ENCODE measurements at places on chromosomes 7 and 10.

GRCh38 chr7:152590481-152590880 lies 85.5 kb downstream of the XRCC2 start:
- DNase-seq = no peak

GRCh38 chr10:69474742-69475432 lies 23.6 kb downstream of the TSPAN15 start:
- peak; percentile 82 for DNase-seq

DNA sequence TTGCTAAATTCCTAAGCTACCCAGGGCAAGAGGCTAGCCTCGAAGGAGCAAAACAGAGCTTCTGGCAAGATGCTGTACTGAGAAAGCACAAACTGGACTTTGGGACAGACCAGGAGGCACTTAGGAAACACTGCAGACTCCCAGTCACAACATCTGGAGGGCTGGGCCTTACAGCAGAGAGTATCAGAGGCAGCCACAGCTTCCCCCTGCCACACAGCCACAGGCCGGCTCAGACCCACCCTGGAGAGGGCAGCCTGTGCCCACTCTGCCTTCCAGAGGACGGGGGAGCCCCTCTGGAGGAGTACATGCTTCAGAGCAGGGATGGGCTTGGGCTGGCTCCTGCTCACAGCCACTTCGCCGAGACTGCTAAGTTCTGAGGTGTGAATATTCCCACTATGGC lies 17.4 kb downstream of the ESYT2 start:
- DNase-seq = no peak

DNA sequence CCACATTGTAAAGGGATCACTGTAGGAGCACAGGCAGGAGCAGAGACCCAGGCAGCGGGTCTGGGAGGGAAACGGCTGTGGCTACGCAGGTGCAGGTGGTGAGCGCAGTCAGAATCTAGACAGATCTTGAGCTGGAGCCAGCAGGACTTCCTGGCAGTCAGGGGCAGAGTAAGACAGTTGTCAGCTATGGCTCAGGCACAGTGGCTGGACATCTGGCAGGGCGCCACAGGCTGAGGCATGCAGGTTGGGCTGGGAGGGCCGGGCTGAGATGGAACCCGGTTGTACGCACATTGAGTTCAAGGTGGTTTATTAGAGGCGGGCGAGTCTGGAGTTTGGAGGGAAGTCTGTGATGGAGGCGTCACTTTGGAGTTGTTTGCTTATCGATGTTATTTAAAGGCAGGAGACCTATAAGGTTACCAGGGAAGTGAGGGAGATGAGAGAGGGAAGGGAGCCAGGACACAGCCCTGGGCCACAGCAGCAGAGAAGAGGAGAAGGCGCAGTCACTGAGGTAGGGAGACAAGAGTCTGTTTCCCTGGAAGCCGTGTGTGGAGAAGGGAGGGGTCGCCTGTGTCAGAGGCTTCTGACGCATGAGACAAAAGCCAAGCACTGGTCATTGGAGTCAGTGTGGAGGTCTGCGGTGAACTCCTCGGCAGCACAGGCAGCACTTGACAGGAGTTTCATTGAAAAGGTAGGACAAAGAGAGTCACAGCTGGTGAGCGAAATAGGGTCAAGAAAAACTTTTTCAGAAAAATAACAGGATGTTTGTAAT lies 73.8 kb downstream of the LANCL2 start:
- DNase-seq = no peak

GRCh38 chr7:6023974-6024435 lies 7.2 kb upstream of the ANKRD61 start:
- no peak for DNase-seq

- DNase-seq = peak; percentile 53
Measured at GRCh38 chr10:99612167-99612831, 7.9 kb downstream of the SLC25A28 start.

GRCh38 chr10:63664341-63664885 lies 143.2 kb downstream of the REEP3 start:
- DNase-seq = no peak

GRCh38 chr10:124125305-124126116 lies 32.1 kb upstream of the CHST15 start:
- peak; percentile 40 for DNase-seq

GRCh38 chr10:69679736-69680135 lies 49.7 kb downstream of the FAM241B start:
- no peak for DNase-seq

DNA sequence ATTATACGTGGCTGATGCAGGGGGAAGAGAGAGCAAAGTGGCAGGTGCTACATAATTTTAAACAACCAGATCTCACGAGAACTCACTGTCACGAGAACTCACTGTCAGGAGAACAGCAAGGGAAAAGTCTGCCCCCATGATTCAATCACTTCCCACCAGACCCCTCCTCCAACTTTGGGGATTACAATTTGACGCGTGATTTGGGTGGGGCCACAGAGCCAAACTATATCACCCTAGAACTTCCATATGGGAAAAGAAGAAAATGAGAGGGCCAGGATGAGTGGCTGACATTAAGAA lies 15.8 kb downstream of the EZH2 start:
- no peak for DNase-seq

- DNase-seq = no peak
Measured at GRCh38 chr10:27611744-27612550, 107.8 kb downstream of the RAB18 start.

GRCh38 chr10:598415-599170 lies 90.9 kb downstream of the DIP2C start:
- DNase-seq = peak; percentile 98

DNA sequence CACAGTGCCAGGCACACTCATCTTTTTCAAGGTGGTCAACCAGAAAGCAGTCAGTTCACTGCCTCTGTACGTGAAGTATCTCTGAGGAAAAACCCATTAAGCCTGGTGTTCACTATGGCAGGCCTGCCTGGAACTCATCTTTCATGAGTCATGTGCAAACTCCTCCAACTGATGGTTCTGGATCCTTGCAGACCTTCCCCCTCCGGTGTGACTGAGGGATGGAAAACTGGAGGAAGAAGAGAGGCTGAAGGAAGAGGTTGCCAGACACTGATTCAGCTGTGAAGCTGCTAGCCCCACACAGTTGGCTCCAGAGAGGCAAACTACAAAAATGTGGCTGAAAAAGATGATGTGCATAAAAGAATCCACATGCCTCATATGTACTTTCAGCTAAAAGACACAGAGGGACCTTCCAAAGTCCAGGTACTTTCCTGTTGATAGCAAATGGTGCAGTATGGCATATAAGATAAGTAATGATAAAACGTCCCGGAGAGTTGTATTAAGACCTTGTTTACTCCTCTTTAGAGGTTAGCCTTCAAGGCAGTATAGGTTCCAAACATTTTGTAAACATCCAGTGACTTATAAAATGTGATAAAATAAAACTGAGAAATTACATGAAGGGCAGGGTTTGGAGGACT lies 2.7 kb downstream of the CYP3A5 start:
- peak; percentile 6 for DNase-seq

DNA sequence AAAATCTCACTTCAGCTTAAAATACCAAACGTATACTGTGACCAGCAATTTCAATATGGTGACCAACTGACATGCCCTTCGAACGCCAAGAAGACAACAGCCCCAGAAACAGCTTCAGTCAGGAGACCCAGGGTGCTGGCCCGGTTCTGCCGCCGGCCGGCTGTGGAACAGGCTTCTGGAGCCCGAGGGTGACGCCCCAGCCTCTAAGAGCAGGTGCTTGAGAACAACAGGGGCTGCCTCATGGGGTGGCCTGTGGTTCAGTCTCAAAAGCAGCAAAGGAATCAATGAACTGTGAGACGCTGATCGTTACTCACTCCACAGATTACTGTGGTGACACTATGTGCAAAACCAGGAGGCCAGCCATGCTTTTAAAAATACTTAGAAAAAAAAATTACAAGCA lies 17.3 kb downstream of the GPER1 start:
- DNase-seq = no peak

DNA sequence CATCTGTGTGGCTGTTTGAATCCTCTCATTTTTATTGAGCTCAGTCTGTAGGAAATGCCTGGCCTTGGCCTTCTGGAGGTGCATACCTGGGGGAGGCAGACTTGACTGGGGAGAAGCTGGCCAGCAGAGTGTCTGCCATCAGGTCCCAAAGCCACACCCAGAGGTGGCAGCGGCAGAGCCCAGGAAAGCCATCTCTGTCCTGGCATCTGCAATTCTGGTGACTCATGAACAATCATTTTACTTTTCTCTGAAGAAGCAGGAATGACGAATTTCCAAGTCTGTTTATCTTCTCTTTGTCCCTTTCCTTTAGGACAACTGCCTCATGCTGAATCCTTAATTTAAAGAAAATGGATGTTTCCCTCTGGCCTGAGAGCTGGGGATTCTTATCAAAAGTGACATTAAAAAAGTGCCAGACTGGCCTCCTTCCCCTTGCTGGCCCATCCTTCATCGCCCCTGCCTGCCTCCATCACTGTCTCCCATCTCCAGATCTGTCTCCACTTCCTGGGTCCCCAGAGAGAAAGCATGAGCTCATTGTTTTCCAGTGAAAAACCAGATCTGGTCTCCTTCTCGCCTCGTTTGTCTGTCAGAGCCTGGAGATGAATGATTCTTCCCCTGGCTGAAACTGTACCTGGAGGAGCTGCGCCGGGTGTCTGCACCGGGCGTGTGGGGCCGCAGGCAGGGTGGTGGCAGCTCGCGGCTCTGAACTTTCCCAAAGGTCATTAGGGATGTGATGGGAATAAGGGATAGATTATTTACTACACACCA lies 124.5 kb downstream of the TMEM178B start:
- DNase-seq = peak; percentile 13

- DNase-seq = no peak
Measured at GRCh38 chr10:125095776-125096175, 64.6 kb downstream of the CTBP2 start.

- no peak for DNase-seq
Measured at GRCh38 chr10:95464280-95464679, 96.9 kb downstream of the SORBS1 start.

GRCh38 chr7:84399661-84400060 lies 205.1 kb upstream of the SEMA3A start:
- DNase-seq = no peak

GRCh38 chr7:88254721-88255424 lies 35.0 kb upstream of the SRI start:
- DNase-seq = peak; percentile 92

DNA sequence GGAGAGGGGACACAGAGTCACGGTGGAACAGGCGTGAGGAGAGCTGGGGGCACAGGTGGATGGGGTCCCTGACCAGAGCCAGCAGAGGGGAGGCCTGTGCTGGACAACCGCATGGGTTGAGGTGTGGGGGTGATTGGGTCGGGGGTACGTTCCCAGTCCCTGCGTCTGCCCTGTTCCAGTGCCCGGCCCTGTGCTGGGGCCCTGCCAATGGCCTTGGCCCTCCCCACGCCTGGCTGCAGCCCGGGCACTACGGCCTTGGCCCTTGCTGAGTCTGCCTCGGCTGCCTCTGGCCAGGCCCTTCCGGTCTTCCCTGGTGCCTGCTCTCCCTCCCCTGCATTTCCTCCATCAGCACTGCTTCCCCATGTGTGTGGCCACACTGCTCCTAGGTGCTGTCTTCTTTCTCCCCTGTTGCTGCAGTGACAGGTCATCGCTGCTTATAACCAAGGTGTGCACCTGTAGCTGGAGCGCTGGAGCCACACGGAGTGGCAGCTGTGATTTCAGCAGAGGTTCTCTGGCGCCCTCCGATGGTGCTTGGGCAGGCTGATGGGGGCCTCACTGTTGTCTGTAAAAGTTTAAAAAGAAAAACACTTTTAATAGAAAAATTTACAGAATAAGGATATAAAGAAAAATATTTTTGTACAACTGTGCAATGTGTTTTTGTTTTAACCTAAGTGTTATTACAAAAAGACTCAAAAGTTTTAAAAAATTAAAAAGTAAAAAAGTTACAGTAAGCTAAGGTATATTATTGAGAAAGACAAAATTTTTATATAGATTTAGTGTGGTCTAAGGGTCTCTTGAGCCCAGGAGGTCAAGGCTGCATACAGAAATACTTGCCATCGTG lies 45.2 kb upstream of the BHLHA15 start:
- peak; percentile 27 for DNase-seq

DNA sequence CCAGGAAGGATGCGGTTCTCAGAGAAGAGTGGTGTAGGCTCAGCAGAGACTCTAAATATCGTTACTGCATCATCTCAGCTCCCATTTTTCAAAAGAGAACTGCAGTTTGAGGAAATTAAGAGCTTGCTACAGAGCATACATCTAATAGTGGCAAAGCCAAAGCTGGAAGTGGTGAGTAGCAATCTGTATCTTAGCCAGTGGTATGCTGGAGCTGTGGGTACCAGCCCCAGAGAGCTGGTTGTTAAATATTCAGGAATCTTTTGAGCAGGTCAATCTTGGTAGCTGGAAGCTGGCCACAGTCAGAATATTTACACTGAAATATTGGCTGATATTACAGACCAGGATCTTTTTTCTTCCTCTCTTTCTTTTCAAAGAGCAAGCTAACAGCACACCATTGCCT lies 88.4 kb upstream of the STEAP1B start:
- DNase-seq = no peak

- DNase-seq = no peak
Measured at GRCh38 chr10:10897400-10897799, 120.3 kb upstream of the CELF2 start.

- peak; percentile 88 for DNase-seq
Measured at GRCh38 chr10:88851706-88852105, at the start of gene ANKRD22. ANKRD22 (minus strand) TSS chr10:88851844; CDS start chr10:88851607, 237 bp downstream.

DNA sequence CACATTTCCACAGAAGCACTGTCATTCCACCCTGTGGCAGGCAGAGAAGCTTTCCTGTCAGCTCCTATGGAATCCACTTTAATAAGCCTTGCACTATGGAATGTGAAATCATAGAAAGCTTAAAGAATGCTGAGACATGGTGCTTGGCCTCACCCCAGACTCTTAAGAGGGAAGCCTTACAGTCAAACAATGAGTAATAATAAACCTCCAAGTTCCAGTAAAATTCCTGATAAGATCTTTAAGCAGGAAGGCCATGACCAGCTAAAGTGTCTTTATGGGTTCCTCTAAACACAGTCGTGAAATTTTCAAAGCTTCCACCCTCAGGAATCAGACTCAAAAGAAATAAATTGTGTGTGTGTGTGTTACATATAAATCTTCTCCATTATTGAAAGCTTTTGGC lies 11.9 kb upstream of the TEX36 start:
- DNase-seq = peak; percentile 44

DNA sequence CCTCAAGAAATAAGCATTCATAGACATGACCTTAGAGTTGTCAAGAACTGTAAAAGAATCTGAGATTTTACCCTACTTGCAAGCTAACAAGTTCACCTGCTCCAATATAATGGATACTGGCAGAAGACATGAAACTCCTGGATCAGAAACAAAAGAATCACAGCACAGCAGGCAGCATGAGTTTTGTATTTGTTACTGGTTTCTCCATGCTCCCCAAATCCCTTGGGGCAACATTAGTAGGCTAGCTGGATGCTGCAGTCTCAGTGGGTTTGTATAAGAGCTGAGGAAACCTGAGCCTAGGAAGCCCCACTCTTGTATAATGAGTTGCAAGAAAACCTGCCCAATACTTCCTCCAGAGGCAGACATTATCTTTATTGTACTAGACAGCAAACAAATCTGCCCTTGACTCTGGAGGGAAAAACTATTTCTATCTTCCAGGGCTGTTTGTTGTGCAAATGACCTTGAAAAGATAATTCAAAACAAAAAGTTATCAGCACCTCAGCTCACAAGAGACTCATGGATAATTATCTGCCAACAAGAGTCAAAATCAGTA lies 64.8 kb downstream of the ABLIM1 start:
- no peak for DNase-seq

All from renal cortical epithelial cell (primary cell).